ENCODE measurements at places on chromosomes 3 and 15.

- no peak for DNase-seq
Measured at GRCh38 chr15:77145370-77145769, 74.5 kb upstream of the TSPAN3 start.

DNA sequence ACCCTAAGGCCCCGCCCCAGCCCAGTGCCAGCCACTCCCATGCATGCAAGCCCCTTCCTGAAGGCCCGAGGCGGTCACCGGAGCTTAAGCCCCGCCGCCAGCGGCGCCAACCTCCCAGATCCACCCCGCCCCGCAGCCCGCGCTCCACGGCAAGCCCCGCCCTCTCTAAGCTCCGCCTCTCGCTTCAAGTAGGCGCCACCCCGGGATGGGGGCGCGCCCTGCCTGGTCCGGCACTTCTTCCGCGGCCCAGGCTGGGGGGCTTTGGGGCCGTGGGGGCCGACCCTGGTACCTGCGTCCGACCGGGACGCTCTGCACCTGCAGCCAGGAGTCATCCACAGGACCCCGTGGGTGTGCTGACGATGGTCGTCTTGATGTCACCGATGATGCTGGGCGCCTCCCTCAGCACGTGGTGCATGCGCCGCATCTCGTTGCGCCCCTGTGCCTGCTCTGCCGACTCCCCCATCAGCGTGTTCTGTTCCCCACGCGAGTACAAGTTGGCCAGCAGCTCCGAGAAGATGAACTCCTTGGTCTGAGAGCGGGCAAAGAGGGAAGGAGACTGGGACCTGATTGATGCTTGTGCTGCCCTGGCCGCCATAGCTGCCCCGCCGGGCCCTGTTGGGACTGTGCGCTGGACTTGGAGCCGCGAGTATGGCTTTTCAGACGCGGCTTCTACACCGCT lies 26.1 kb upstream of the CSPG4 start:
- peak; percentile 93 for DNase-seq

DNA sequence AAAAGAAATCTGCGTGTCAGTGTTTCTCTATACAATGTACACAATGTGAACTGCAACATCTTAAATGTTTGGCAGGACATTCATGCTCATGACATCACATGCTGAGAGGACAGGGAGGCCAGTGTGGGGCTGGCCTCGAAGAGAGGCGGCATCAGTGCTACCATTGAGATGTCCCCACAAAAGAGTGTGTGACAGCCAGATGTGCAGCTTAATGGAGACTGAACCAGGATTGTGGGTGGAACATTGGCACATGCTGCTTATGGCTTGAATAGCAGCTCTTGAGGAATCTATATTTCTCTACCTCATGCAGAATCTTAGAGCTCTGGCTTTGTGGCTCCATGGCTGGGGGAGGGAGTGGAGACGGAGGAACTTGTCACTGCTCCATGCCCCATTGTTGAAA lies 18.5 kb downstream of the CLDN11 start:
- no peak for DNase-seq

GRCh38 chr3:43391621-43392020 lies 105.3 kb downstream of the SNRK start:
- DNase-seq, result no peak

DNA sequence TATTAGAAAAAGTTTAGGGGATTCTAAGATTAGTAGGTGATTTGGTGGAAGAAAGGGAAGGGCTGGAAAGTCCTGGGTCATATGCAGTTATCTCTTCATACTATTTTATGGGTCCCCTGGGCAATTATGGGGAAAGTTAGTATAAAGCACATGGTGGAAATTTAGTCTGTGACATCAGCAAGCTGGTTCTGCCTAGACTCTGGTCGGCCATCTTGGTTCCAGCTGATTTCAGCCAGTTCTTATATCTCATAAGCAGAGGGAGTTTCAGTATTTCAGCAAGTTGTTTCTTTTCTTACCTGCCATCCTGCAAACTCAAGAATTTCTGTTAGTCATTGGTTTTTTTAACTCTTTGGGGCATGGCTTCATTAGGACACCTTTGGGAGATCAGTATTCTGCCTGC lies 1.0 kb upstream of the LYZL4 start:
- no peak for DNase-seq
